AG10803 (cell line): ENCODE measurements at places on chromosomes 16 and 17.

DNA sequence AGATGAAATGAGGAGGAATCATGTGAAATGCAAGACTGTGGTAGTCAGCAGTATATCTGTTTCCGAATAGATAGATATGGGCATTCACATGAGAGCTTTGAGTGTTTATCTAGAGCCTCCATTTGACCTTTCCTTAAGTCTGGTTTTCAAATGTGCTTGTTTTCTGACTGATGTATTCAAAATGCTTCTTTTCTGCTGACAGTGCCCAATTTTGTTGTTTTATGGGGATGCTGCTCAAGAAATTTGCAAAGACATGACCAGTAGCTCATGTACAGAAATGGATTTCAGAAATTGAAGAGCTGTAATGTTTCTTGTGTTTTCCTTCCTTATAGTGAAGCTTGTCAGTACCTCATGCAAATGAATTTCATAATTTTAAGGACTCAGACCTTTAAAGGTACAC, 903.4 kb upstream of the CDH8 start:
- DNase-seq: no peak

- DNase-seq: peak; percentile 69
Observed at GRCh38 chr17:14299280-14300141, 1.4 kb upstream of the HS3ST3B1 start.

DNA sequence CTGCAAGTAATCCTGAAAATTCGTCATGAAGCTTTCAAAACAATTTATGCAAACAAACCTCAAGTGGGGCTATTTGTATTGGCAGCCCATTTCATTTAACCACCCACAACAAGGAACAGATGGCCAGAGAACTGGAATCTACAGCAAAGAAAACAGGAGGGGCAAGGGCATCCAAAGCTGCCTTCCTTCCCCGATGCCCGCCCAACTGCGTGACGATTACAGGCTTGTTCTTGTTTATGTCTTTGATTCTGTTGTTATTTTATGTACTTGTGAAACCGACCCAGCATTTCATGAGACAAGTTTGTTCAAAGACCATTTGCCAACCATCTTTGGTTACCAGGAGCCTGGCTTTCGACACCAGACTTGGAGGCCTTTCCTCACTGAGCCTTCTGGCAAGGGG, 59.1 kb upstream of the IRX6 start:
- peak; percentile 74 for DNase-seq

DNA sequence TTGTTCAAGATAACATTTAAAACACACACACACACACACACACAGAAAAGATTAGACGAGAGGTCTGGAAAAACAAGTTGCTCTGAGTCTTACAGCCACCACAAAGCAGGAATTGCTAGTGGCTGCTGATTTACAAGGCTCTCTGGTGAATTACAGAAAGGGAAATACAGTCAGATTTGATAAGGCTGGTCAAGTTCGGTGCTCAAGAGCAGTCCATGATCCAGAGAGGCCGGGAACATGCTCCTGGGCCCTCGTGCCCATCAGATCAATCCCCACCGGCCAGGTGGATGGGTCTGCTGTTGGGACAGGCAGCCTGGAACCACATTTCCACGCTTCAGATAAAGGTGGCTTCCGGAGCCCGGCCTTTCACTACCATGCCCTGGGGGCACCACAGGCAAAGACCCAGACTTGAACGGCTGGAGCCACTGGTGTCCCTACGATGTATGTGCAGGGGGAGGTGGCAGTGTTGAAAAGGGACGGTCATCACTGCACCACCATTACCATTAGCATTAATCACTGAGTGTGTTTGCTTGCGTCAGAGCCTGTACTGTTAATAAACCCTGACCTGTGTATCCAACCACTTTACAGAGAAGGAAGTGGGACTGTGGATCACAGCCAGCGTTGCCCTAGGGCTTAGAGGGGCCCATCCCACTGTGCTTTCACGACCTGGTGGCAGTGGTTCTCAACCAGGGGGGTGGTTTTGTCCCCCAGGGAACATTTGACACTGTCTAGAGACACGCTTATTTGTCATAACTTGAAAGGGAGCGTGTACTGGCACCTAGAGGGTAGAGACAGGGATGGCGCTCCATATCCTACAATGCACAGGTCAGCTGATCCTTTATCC, 95.1 kb downstream of the XYLT1 start:
- no peak for DNase-seq

- DNase-seq: peak; percentile 67
Observed at GRCh38 chr17:64084086-64084939, 45.6 kb downstream of the ERN1 start.

DNA sequence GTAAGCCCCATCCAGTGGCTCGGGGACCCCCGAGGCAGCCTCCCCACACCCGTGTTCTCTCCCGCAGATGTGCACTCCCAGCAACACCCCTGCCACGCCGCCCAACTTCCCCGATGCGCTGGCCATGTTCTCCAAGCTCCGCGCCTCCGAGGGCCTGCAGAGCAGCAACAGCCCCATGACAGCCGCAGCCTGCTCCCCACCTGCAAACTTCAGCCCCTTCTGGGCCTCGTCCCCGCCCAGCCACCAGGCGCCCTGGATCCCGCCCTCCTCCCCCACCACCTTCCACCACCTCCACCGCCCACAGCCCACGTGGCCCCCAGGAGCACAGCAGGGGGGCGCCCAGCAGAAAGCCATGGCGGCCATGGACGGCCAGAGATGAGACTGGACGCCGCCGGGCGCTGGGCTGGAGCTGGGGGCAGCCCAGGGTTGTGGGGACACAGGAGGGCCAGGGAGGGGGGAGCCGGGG, 5.0 kb downstream of the UBALD2 start:
- no peak for DNase-seq

- no peak for DNase-seq
Observed at GRCh38 chr17:32882029-32882428, 5.1 kb upstream of the MYO1D start.

DNA sequence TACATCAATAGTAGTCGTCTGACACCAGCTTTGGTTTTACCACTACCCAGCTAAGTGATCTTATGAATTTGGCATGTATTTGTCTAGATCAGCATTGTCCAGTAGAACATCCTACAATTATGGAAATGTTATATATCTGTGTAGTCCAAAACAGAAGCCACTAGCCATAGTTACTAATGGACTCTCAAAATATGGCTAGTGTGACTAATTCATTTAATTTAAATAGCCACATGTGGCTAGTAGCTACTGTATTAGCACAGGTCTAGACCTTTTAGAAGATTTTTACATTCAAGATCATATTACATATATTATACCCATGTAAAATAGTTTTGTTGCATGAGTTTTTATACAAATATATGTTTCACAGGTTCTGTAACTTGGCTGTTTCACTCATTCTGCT, 27.0 kb upstream of the NFAT5 start:
- DNase-seq: no peak

DNA sequence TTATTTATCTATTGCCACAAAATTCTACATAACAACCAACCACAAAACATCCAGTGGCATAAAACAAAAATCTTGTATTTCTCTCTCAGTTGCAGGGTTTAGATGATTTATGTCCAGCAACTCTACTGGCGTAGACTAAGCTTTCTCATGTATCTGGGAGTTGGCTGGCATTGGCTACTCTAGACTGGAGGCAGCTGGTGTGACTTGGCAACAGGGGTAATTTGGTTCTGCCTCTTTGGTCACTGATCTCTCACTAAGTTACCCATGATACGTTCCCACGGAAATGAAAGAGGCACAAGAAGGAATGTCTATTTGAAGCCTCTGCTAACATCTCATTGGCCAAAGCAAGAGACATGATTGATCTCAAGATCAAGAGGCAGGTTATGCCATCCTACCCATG, 144.0 kb downstream of the HS3ST3B1 start:
- no peak for DNase-seq

- peak; percentile 55 for DNase-seq
Observed at GRCh38 chr16:1870365-1871082, 1.4 kb downstream of the MEIOB start.

GRCh38 chr16:49858200-49859124, 2.5 kb upstream of the ZNF423 start:
- DNase-seq: no peak

- DNase-seq: peak; percentile 58
Observed at GRCh38 chr17:7858522-7858810, 663 bp downstream of the CYB5D1 start.

DNA sequence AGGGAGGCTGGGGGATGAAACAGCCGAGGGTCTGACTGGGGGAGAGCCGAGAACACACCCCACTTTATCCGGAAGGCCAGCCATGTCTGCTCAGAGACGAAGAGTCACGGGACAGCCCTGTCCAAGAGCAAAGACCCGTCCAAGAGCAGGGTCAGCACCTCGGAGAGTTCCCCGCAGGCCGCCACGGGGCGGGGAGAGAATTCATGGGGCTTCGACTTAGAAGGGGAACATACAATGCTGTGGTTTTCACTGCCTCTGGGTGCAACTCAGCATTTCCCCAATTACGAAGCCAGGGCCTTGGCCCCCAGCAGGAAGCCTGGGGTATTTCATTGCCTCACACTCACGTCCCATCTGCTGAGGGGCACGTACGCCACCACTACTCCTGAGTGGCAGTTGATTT, 59.3 kb downstream of the JPH3 start:
- DNase-seq: peak; percentile 39

GRCh38 chr16:15949210-15950160, at the start of gene ABCC1:
ABCC1 (plus strand) TSS chr16:15949616; CDS start chr16:15949752, 136 bp downstream.
- DNase-seq: no peak

- peak; percentile 52 for DNase-seq
Observed at GRCh38 chr17:65389426-65389825, 172.0 kb downstream of the AXIN2 start.

DNA sequence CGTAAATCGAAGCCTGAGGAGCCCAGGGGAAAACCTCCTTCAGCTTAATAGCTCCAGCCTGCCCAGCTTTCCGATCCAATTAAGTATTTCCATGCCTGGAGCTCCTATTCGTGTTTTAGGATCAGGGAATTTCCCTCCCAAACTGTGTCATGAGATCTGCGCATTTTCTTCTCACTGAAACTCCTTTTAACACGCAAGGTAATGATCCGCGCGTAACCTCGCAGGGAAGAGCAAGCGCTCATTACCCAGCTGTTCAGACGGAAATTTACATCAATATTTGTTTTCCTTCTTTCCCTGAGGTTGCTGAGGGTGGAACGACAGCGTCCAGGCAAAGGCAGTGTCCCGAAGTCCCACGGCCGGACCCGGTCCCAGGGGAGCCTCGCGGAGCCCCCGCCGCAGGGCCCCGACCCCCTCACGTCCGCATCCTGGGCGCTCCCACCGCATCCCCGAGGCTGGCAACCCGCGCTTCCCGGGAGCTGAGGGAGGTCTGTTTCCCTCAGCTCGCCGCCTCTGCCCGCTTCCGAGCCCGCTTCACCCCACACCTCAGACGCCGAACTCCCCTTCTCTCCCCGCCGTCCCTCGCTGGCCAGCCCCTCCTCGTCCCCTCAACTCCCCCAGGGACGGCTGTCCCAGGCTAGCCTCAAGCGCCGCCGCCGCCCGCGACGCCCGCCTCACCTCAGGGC, 415 bp downstream of the ABCA5 start:
- DNase-seq: peak; percentile 29

DNA sequence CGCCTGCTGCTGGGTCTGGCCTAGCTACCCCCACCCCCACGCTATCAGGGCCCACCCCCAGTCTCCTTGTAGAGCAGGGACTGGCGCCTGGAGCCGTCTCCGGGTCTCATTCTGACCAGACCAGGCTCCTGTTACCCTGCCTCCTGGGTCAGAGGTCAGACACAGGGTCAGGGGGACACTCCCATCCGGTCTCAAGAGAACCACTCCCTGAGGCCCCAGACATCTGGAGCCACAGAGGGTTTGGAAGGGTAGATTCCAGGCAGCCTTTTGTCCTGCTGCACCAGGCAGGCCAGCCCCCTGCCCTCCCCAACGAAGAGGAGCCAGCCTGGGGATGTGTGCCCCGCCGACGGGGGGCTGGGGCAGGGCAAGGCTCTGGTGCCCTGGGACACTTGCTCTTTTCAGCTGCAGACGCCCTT, 944 bp upstream of the WFIKKN1 start:
- no peak for DNase-seq

DNA sequence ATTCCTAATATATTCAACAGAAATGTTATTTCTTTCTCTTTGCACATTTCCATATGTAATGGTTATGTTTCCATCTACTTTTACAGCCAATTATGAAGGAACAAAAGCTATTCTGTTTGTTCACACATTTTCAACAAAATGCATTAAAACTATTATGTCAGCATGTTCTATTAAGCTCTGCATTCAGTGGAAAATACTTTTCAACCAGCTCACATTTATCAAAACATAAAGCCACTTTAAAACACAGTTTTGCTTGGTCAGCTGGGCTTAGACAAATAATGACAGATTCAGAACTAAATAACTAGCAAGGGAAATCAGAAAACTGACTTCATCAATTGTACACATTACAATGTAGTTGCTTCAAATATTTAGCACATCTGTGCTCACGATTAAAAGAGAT, 6.9 kb downstream of the SALL1 start:
- DNase-seq: no peak

- no peak for DNase-seq
Observed at GRCh38 chr17:28765038-28765437, 21.2 kb downstream of the TRAF4 start.

DNA sequence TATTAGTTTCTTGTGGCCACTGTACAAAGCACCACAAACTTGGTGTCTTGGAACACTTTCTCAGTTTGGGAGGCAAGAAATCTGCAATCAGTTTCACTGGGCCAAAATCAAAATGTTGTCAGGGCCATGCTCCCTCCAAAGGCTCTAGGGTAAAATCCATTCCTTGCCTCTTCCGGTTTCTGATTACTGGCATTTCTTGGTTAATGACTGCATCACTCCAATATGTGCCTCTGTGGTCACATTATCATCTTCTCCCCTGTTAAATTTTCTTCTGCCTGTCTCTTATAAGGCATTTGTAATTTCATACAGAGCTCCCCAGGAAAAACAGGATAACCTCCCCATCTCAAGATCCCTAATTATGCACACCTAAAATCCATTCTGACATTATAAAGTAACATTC, 34.8 kb downstream of the ZNF287 start:
- DNase-seq: no peak

DNA sequence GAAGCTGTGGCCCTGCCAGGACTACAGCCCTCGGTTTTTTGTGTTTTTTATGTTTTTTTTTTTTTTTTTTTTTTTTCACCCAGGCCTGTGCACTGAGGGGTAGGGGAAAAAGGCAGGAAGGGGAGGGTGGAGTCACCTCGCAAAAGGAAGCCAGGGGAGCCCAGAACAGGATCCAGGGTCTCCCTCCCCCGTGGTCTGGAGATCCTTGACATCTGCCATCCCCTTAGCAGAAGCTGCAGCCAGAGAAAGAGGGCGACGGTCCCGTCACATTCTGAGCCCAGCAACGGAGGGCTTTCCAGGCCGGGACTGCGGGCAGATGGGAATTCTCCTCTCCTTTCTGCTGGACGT, 29.1 kb upstream of the PHOSPHO1 start:
- DNase-seq: no peak
